ENCODE measurements at places on chromosomes 7 and 10.

GRCh38 chr7:101243646-101244374 is 1.1 kb downstream of the FIS1 start:
- no peak for DNase-seq

DNA sequence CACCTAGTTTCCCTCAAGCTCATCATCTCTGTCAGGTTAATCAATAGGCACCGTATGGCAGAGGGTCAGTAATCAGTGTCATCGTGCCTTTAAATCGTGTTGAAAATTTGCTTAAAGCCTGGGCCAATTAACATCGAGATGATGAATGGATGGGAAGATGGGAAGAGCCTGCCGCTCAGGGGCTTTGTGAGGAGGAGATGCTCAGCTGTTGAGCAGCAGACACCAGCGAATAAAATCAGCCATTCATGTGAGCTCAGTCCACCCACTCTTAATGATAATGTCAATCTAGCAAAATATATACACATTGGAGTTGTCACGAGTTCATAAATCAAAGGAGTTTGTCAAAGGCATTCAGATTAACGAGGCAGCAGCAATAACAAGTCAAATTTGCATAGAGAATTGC is 97.7 kb downstream of the BTRC start:
- DNase-seq, result no peak

- no peak for DNase-seq
Measured at GRCh38 chr7:142088022-142088714, 23.4 kb upstream of the MGAM2 start.

DNA sequence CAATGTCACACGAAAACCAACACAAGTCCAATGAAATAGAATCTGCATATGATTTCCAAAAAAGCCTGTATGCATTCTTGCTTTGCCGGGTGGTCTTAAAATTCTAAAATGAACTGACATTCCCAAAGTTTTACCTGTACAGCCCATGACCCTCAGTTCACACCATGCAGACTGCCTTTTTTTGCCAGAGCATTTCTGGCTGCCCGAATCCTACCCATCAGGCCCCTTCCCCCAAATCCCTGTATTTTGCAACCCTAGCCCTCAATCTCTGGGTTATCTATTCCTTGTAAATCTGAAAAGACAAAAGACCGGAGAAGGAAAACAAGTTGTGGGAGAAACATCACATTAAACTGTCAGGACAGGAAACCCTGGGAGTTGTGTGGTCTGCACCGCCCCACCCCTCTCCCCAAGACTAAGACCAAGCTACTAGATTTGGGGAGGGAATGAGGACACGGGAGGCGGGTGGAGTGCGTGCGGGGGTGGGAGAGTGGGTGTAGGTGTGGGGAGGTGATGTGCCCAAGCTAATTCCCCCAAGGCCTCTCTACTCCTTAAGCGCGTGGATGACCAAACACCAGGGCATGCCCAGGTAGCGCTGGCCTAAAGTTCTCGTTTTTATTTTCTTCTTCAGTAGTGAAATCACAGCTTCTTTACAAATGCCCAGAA is 1.4 kb downstream of the JCAD start:
- DNase-seq, result peak; percentile 37

DNA sequence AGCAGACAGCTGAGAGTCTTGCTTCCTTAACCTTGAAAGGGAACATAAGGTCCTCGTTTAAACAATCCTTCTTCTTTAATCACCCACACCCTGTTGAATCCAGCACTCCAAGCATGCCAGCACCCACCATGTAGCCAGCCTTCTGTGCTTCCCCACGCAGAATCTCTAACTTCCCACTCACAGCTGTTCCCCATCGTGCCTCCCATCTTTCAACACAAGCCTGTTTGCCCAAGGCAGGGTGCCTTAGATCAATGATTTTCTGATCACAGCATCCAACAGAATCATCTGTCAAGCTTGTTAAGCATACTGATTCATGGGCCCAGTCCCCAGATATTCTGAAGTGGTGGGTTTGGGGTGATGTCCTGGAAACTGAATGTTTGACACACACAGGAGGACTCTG is 530.8 kb downstream of the SH2D4B start:
- no peak for DNase-seq

- no peak for DNase-seq
Measured at GRCh38 chr10:96292971-96293920, 11.0 kb upstream of the DNTT start.

DNA sequence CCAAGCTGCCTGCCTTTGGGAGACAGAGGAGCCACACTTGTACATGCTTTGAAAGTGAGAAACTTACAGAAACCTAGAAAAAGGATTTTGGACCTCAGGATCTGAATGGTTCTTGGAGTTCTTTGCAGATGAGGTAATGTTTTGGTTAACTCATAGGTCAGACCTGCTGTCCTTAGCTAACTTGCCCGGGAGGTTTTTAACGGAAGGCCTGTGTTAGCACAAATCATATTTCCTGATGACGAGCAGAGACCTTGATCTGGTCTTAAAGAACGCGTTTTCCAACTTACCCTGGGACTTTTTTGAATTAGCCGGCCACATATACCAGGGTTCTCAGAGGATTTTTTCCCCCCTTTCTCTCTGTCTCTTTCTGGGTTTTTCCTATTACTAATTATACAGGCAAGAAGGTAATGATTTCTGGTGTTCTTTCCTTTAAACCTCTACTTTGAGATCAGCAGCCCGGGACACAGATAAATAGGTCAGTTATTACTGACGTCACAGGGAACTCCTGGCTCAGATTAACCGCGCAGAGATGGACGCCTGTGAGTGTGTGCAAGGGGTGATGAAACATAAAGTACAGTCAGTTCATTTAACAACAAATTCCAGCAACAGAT is 101.7 kb upstream of the KLF6 start:
- peak; percentile 64 for DNase-seq

- DNase-seq, result no peak
Measured at GRCh38 chr10:102322914-102323313, 72.6 kb upstream of the NFKB2 start.

GRCh38 chr10:60767424-60767823 is 10.9 kb upstream of the CDK1 start:
- DNase-seq, result no peak

Measured in uterus (tissue), 4 donors.